T follicular helper cell (primary cell): ENCODE measurements at places on chromosomes 1 and 21.

DNA sequence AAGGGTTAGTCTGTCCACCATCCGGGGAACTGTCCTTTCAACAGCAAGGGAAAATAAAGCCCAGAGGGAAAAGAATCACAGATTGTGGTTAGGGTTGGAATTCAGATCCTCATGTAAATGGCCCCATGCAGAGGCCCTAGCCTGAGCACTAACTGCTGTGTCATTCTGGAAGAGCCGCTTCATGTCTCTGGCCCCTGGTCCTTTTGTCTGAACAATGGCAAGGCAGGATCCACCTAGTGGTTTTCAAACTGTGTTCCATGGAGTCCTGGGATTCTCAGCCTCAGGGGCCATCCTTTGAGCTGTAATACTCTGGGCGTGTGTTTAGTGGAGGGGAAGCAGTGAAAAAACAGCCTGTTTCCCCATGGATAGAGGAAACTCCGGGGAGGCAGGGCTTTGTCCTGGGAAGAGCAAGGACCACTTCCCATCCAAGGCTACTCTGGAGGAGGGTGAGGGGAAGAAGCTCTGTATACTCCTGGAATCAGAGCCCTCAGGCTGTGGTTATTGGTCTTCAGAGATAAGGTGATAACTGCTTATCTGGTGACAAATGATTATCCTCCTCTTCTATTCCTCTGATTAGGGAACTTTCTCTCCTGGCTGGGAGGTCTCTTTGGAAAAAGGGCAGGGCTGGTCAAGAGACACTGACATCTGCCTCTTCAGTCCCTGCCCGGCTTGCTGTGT, 19.2 kb downstream of the PAX7 start:
- no peak for DNase-seq

DNA sequence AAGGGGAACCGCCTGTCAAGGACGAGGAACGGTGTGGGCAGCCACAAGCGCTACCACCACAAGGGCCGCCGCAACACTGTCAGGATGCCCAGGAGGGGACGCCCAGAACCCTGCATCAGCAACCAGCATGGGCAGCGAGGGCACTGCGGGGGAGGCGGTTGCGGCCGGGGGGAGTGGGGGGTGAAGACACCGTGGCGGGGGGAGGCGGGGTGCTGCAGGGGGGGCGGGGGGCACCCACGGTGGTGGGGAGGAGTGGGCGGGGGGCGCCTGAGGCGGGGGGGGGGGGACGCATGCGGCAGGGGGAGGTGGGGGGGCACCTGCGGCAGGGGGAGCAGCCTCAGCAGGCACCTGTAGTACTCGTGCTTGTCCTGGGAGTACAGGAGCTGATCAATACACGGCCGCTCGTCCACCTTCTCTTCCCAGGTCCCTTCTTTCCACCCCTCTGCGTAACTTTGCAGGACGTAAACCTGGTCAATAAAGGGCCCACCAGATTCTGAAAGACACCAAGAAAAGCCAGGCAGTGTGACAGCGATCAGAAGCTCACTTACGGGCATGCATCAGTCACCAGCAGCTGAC, 4.6 kb downstream of the POFUT2 start:
- no peak for DNase-seq

DNA sequence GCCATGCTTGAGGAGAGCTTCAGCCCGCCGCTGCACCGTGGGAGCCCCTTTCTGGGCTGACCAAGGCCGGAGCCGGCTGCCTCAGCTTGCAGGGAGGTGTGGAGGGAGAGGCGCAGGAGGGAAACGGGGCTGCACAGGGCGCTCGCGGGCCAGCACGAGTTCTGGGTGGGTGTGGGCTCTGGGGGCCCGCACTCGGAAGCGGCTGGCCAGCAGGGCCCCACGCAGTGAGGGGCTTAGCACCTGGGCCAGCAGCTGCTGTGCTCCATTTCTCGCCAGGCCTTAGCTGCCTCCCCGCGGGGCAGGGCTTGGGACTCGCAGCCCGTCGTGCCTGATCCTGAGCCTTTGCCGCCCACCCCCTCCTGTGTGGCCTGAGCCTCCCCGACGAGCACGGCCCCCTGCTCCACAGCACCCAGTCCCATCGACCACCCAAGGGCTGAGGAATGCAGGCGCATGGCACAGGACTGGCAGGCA, 1554.0 kb downstream of the KCNT2 start:
- no peak for DNase-seq

- no peak for DNase-seq
Observed at GRCh38 chr1:21629971-21630370, 39.2 kb downstream of the RAP1GAP start.
